GM23248 (cell line): ENCODE measurements at places on chromosomes 3 and 15.

DNA sequence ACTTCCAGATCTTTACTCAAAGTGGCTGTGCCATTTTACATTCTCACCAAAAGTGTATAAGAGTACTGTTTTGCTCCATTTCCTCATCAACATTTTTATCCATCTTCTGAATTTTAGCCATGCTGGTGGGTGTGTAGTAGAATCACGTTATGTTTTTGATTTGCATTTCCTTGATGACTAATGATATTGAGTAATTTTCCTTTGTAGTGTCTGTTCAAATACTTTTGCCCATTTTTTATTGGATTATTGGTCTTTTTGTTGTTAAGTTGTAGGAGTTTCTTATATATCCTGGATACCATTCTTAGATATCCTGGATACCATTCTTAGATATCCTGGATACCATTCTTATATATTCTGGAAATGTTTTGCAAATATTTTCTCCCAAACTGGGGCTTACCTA is 344.9 kb downstream of the LRRC3B start:
- no peak for DNase-seq

DNA sequence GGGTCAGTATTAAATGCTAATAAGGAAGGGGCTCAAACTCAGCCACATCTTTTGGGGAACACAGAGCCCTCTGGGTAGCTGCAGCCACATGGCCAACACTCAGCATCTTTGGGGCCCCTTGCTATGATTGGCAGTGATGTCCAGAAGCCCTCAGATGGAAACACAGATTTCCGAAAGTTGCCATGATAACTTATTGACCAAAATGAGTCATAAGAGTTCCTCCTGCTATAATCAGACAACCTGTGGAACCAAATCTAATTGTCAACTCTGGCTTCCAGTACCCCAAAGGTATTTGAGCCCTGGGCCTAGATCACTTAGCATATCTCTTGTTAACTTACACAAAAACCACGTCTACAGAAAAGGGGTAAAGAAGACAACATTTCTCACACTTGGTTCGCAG is 392.2 kb downstream of the KCNH8 start:
- DNase-seq, result no peak

DNA sequence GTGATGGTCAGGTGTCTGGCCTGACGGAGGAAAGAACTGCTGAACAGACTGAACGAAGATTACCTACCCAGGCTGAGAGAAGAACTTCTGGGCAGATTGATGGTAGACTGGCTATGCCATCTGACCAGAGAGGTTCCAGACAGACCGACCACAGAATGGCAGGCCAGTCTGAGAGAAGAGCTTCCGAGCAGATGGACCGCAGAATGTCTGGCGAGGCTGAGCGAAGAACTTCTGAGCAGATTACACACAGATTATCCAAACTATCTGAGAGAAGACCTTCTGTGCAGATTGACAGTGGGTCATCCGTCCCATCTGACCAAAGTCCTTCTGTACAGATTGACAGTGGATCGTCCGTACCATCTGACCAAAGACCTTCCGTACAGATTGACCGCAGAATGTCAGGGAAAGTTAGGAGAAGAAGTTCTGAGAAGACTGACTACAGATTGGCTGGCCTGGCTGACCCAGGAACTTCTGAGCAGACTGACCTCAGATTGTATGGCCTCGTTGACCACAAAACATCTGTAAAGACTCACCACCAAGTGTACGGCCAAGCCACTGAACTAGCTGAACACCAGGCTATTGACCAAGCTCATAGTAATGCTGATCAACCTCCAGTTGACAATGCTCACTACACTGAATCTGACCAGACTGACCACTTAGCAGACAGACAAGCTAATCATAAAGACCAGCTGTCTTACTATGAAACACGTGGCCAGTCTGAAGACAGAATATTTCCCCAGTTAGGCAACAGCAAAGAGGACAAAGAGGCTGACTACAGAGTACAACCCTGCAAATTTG is 812 bp downstream of the TEX55 start:
- no peak for DNase-seq

- peak; percentile 70 for DNase-seq
Measured at GRCh38 chr15:59611276-59612260, at the start of gene GCNT3. TSS of gene GCNT3 (plus strand) at chr15:59611783. CDS start at chr15:59618239, 6,456 bp downstream.

DNA sequence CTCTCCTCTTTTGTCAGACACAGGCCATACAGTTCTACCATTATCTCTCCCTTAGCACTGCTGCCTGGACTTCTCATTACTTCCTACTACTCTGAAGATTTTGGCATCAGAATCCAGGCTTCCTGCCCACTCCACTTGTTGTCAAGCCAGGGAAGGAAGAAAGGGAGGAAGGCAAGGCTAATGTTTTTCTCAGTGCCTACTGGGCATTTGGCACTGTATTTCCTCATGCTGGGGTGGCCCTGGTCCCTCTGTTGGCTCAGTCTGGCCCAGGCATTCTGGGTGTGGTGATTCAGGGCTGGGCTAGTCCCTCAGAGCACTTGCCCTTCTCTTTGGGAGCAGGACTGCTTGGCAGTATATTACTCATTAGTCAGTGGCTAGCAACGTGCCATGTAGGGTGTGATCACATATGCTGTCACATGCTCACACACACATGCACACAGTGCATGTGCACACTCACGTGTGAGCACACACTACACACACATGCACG is 52.9 kb downstream of the BSN start:
- DNase-seq, result peak; percentile 77

DNA sequence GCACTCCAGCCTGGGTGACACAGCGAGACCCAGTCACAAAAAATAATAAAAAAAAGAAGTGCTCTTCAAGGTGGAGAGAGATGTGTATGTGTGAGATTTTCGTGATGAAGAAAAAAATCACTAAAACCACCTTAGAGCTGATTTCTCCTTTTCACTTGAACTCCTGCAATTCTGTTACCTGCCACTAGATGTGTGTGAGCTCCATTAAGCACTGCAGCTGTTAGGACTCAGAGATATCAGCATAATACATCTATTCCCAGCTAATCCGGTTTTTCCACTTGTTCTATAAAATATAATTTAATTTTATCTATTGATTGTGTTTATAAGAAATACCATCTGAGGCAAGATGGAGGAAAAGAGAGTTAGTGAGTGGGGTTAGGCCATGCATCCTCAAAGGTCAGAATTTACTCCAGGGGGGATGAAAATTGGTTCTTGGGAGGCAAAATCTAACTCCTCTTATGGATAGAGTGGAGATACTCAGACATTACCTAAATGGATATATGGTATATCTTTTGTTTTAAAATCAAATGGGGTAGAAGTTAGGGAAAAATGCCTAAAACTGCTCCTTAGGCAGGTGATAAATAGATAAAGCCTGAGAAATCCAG is 152.7 kb downstream of the IL20RB start:
- DNase-seq, result peak; percentile 57

- DNase-seq, result no peak
Measured at GRCh38 chr15:60652870-60653269, 173.9 kb upstream of the ICE2 start.

- no peak for DNase-seq
Measured at GRCh38 chr15:74352393-74352910, 15.0 kb downstream of the CYP11A1 start.

- peak; percentile 75 for DNase-seq
Measured at GRCh38 chr3:197468866-197469382, 86.8 kb downstream of the BDH1 start.

DNA sequence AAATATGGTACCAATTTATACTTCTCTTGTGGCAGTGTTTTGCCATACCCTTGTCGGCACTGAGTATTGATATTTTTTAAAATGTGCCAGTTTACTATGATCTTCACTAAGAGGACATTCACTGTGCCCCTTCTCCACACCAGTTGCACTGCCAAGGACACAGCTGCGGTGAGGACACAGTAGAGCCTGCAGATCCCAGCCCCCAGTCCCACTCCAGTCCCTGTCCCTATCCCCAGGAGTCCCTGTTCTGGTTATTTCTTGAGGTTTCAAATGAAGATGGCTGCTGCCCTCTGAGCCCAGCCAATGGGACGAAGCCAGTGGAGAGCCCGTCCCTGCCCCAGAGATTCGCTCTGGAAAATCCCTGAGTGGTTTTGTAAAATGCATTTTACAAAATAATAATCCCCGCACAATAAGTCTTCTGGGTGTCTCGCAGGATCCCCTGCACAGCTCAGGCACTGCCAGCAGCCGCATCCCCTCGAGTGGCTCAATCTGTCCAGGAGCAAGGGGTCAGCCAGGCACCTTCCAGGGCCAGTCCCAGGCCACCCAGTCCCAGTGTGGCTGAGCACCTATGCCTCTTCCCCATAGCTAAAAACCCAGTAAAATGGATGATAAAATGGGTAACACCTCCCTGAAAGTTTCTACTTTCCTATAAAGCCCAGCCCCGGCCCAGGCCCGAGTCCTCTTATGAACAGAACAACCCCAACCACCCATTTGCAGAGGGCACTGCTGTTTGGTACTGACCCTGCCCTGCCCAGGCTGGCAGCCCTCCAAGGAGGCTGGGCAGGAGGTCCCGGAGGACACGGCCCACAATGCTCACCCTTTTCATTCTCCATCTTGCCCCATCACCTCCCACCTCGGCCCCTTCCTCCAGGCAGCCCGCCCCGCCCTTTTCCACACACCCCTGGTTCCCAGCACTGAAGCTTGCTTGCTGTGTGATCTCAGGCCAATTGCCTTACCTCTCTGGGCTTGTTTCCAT is 91.1 kb downstream of the VGLL4 start:
- no peak for DNase-seq
